Tibial artery (tissue), 4 donors: ENCODE measurements at places on chromosomes 1 and 21.

- DNase-seq: no peak
These were observed 26.6 kb upstream of the CASQ2 start for GRCh38 chr1:115794976-115795639.

DNA sequence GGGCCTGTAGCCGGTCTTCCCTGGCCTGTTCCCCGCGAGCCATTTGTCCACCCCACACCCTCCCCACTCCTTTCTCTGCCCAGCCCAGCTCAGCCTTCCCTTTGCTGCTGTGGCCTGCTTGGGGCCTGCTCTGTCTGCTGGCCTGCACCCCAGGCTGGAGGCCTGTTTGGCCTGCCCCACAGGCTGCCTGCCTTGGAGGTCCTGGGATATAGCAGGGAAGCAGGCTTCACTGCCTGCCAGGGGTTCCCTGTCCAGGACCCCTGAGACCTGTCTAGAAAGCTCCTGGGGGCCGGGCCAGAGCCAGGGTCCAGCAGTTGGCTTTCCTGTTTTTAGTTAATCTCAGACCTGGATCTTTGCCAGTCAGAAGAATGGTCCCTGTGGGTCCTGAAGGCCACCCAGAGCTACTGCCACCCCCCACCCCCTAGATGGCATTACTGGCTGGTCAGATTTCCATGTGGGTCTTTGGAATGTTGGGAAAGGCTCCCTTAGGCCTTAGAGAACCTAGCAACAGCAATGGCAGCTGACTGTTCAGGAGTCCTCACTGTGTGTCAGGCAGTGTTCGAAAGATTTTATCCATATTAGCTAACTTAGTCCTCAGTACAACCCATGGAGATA is 7.7 kb downstream of the ZNF362 start:
- no peak for DNase-seq

GRCh38 chr1:61104220-61104671 is 21.9 kb downstream of the NFIA start:
- no peak for DNase-seq

- DNase-seq: no peak
These were observed 11.7 kb upstream of the CAPN9 start for GRCh38 chr1:230735447-230735846.

- no peak for DNase-seq
These were observed 2.8 kb downstream of the ITPKB start for GRCh38 chr1:226736001-226736907.

DNA sequence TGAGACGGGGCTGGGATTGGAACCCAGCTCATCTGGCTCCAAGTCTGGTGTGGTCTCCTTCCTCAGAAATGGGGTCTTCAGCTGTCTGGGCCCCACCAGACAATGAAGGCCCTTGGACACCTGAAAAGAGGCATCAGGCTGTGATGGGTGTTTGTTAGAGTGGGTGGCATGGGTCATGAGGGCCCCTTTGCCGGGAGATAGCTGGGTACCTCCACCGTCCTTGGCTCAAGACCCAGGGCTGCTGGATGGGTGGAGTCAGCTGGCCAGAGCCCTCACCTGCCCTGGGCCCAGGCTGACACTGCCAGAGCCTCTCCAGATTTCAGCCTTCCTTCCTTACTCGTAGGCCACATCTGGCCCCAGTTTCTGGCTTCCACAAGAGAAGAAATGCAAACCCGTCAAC is 13.4 kb upstream of the TTC22 start:
- no peak for DNase-seq

DNA sequence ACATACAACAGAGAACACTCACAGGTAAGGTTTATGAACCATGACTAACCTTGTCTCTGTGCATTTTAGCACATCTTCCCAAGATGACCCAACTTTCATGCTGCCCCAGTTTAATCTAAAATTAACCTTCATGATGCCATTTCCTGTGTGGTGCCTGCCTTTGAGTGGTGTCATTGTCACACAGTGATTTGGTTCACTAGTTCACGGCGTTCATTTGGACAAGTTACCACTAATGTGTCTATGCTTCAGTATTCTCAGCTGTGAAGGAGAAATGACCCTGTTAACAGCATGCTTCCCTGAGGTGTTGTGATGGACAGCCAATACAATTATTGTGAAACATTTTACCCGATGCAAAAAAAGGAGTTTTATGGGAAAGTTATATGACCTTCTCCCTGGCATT is 693.1 kb downstream of the RWDD3 start:
- DNase-seq: no peak

GRCh38 chr1:66242646-66243547 is 291.1 kb upstream of the SGIP1 start:
- DNase-seq: peak; percentile 88

GRCh38 chr1:86429122-86429725 is 5.3 kb downstream of the CLCA2 start:
- DNase-seq: no peak

- DNase-seq: no peak
These were observed 457.7 kb upstream of the ADAMTS5 start for GRCh38 chr21:27424601-27425000.
